ENCODE measurements at places on chromosomes 13 and 19.

- peak; percentile 75 for ATAC-seq
Observed at GRCh38 chr19:18109733-18110608, 12.4 kb downstream of the MAST3 start.

DNA sequence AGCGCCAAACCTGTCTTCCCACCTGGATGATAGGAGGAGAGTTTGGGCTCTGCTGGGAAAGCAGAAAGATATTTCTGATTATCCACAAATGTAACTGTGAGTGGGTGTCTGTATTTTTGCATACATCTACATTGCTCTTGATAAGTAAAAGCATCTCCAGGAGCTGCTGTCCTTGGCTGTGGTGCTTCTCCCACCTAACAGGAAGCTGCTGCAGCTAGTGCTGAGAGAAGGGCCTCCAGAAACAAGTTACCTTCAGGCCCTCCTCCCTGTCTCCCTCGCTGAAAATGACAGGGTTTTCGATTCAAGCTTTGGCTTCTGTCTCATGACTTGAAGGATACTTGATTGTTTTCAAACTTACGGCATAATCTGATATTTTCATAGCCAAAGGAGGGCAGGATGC lies 90.1 kb downstream of the FOXO1 start:
- ATAC-seq = no peak

- no peak for ATAC-seq
Observed at GRCh38 chr19:32687681-32688080, 3.9 kb upstream of the NUDT19 start.

DNA sequence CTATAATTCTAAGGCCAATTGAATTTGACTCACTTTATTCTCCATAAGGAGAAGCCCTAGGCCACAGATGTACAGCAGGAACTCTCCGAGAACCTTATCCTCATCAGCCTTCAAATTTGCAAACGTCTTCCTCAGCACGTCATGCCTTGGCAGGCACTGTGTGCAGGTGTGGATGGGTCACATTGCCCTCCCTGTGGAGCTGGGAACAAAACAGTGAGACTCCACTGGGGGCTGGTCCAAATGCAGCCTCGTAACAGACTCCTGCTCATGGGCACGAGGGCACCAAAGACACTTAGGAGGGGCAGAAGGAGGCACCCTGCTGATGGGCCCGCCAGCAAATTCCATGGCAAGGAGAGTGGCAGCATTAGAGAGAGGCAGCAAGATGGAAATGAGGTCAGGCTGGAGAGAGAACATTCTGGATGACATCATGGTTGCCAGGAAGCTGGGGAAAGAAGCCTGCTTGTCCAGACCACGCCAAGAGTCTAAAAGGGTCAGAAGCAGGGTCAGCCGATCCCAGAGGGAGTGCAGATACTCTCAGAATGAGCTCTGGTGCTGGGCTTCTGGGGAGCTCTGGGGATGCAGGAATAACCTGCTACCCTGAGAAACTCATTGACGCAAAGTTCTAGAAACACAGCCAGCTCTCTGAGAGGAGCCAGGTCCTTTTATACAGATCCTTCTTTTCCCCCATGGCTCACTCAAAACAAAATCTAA lies 242.2 kb downstream of the B3GLCT start:
- peak; percentile 25 for ATAC-seq

- ATAC-seq = no peak
Observed at GRCh38 chr19:3270902-3271301, 46.4 kb downstream of the CELF5 start.

DNA sequence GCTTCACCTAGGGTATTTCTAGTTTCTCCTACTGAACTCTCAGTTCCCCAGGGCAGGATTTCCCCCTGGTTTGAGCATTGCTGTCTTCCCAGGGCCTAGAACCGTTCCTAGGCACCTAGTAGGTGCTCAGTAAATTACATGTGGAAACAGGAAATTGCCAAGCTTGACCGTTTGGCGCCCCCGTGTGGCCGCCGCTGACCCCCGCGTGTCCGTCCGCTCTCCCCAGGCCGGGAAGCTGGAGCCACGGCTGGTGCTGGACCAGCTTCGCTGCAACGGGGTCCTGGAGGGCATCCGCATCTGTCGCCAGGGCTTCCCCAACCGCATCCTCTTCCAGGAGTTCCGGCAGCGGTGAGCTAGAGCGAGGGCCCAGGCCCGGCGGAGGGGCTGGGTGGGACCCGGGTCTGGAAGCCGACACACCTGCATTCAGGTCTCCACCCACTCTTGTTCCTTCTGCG lies 55.5 kb downstream of the MYH14 start:
- ATAC-seq = no peak

GRCh38 chr19:1512671-1513498 lies at the start of gene ADAMTSL5:
ADAMTSL5 (minus strand) TSS chr19:1513019; CDS start chr19:1510943, 2,076 bp downstream.
- ATAC-seq = peak; percentile 74

Data from stimulated activated memory B cell treated with anti-CD40 and anti-IgM and Interleukin-4, amounts not matched to agents 10 μg/mL and 1 μg/mL and 100 μg/mL, for 72 hours (primary cell).